ENCODE measurements at places on chromosomes 3 and 15.
A peak's percentile ranks its signal among the peaks of the same experiment; 100 is the strongest.

DNA sequence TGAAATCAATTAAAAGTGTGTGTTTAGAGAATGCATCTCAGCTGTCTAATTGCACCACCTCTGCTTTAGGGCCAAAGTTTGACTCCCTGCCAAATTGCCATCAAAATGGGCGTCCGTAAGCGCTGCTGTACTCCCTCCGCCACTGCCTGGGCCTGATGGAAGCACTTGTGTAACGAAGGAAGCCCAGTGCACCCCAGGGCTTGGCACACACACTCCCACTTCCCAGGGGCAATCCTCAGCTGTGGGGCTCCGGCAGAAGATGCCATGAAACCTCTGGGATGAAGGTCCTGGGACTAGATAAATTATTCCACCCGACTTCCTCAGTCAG, 137.8 kb downstream of the RORA start:
- no peak for DNase-seq

- DNase-seq, result no peak
These were observed 265.8 kb upstream of the ZNF717 start for GRCh38 chr3:76051145-76051544.

- DNase-seq, result peak; percentile 81
These were observed 9.9 kb downstream of the DISP2 start for GRCh38 chr15:40367686-40368611.

DNA sequence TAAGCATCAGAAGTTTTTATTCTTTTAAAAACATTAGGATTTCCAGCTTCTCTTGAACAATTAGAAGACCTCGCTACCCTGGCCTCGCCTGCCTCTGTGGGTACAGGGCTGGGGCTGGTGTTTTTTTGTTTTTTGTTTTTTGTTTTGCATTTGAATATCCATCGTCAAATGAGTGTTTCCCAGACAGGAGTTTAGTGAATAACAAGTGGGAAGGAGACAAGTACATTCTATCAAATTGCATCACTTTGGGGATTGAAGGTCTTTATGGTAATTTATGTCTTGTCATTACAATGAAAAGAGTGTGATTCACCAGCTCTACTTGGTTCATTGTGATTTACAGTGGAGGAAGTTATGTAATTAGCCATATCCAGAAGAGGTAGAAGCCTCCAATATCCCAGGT, 161.1 kb upstream of the UBE2E1 start:
- no peak for DNase-seq

GRCh38 chr3:163508206-163508605, 1570.1 kb downstream of the SI start:
- DNase-seq, result no peak

DNA sequence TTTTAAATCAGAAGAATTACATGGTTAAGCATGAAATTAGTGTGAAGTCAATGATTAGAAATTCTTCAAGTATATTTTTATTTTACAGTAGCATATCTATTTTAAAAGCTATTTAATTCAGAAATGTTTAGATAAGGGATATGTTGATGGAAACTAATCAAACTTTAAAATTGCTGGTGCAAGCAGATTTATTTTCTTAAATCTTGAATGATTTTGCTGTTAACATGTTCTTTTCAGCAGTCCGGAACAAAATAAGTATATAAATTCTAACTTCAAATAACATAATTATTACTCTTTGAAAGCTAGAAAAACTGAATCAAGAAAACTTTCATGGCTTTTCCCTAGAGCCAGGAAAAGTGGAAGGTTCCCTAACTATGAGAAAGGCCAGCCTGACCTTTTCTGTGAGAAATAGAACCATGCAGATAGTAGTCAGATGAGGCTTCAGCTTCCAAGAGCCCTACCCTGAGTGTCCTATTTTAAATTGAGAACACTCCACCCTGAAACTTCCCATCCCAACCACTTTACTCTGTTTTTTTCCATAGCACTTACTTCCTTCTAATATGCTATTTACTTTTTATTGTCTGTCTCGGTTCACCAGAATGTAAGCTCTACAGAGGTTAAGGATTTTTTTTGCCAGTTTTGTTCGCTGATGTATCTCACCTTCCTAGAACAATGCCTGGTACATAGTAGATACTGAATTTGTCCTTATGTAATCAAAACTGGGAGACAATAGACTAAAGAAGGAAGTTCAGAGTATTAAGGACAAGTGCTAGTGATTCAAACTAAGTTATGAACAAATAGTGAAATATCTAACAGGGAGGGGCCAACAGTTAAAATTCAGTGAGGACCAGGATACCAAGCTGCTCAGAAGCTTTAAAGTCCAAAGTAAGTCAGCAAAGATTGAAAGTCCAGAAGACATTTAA, 66.8 kb downstream of the CD200R1L start:
- DNase-seq, result no peak

DNA sequence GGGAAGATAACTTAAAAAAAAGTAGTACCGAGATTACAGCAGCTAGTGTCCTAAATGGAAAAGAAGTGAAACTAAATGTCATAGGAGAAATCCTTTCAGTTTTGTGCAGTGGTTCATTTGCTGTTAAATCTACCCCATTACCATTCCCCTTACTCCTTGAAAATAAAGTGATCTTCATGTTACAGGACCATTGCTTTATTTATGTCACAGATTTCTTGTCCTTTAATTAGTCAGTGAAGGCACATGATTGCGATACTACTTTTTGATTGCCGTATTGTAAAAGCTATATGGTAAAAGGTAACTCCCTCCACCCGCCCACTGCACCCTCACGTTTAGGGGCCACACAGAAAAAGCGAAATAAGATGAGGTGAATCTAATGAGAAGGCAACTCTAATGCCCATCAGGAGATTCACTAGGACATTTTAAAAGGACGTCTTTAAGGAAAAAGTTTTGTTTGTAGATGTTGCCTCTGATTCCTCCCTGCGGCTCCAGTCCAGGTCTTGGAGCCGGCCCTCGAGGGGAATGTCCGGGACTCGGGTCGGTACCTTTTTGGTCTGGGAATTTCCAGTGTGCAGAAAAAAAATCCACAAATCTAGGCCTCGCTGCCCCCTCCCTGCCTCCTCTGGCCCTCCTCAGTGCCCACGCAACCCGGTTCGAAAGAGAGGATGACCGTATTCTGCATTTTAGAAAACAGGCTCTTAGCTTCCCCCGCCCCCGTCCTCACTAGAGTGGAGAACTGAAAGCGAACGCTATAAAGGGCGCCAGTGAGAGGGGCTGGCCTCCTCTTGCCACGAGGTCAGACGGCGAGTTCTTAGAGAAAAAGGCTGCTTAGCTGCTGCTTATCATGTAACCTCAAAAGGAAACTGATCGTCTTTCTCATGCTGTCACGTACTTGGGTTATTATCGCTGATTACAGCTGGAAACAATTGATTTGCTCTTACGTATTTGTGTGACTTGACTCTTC, 21.8 kb upstream of the NFKBIZ start:
- peak; percentile 81 for DNase-seq

- no peak for DNase-seq
These were observed 71.3 kb upstream of the THSD4 start for GRCh38 chr15:71044006-71044405.

GRCh38 chr3:146050691-146051090, 110.3 kb downstream of the PLOD2 start:
- DNase-seq, result no peak

GRCh38 chr3:18234717-18235335, 190.3 kb downstream of the SATB1 start:
- DNase-seq, result no peak

GRCh38 chr15:40787344-40787841, 17.6 kb downstream of the C15orf62 start:
- peak; percentile 85 for DNase-seq

DNA sequence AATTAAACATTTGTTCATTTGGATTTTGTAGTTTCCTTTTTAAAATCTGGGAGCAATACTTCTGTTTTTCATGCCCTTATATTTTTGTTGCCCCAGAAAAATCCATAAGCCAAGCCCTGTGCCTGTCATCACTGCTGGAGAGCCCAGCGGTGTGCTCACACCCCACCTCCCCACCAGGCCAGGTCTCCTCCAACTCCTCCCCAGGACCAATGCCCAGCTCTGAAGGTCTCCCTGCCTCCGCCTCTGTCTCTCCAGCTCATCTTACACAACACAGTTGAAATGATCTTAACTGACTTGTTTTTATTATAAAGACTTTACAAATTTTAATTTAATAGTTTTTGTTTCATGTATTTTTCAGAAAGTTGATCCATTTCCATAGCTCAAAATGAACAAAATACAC, 66.4 kb downstream of the RHCG start:
- DNase-seq, result no peak

- DNase-seq, result peak; percentile 32
These were observed 44.4 kb downstream of the ITGA11 start for GRCh38 chr15:68387381-68388143.

- DNase-seq, result no peak
These were observed 51.9 kb downstream of the GHSR start for GRCh38 chr3:172396400-172396799.

GRCh38 chr3:43559961-43560360, 61.9 kb downstream of the ANO10 start:
- DNase-seq, result no peak

DNA sequence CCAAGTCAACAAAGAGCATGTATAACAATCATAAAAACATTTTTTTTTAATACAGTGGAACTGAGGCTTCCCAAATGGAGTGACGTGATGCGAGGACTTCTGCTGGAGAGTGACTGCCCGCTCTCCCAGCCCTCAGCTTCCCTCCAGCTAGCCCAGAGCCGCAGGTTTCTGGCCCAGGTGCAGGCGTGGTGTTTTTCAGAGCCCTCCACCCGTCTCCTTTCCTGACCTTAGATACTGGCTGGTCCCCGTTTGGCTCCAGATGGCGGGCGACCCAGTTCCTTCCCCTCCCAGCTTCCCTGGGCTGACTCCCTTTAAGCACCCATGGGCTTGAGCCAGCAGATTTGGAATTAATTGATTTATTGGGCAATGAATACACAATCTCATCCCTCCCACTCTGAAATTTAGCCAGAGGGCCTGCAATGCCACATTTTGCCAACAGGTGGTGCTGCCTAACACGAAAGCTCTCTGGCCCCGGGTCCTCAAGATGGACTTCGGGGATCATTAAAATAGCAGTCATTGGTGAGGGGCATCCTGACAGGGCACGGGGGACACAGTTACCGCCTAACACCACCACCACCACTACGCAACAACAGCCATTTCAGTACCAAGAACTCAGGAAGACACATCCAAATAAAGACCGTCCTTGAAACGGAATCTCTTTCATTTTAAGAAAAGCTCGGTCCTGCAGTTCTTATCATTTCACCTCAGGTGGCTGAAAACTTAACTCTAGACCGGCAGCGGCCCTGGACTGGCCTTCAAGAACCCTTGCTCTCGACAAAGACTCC, 47.5 kb upstream of the MUC4 start:
- peak; percentile 74 for DNase-seq

- no peak for DNase-seq
These were observed 52.2 kb upstream of the POLR2M start for GRCh38 chr15:57654153-57654852.

DNA sequence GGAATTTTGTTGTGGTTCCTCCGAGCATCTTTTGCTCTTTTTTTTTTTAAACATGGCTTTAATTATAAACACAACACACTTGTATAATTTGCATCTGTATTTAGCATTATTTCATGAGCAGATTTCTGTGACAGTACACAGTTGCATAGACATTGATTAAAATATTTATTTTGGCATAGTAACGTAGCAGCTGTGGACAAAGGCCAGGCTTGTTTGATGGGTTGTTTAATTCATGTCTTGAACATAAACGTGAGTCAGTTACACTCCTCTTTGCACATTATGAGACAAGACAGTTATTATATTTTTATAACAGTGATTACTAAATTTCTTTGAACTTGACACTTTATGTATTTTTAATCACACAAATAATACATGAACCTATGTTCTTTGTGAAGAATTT, 182.5 kb downstream of the CACNA2D3 start:
- no peak for DNase-seq

- no peak for DNase-seq
These were observed 472.4 kb downstream of the DIPK2A start for GRCh38 chr3:144444061-144444460.

GRCh38 chr3:88105325-88105724, 44.4 kb upstream of the C3orf38 start:
- DNase-seq, result no peak

- DNase-seq, result no peak
These were observed 5.1 kb downstream of the ONECUT1 start for GRCh38 chr15:52784799-52785671.

GRCh38 chr3:19742935-19743334, 191.1 kb downstream of the EFHB start:
- no peak for DNase-seq

GRCh38 chr3:42613462-42613861, 13.0 kb downstream of the NKTR start:
- DNase-seq, result no peak

- DNase-seq, result no peak
These were observed 1.6 kb upstream of the NOX5 start for GRCh38 chr15:69012761-69013364.

- no peak for DNase-seq
These were observed 17.8 kb downstream of the TLE3 start for GRCh38 chr15:70079888-70080287.

- no peak for DNase-seq
These were observed 74.3 kb upstream of the EOMES start for GRCh38 chr3:27796365-27796875.

DNA sequence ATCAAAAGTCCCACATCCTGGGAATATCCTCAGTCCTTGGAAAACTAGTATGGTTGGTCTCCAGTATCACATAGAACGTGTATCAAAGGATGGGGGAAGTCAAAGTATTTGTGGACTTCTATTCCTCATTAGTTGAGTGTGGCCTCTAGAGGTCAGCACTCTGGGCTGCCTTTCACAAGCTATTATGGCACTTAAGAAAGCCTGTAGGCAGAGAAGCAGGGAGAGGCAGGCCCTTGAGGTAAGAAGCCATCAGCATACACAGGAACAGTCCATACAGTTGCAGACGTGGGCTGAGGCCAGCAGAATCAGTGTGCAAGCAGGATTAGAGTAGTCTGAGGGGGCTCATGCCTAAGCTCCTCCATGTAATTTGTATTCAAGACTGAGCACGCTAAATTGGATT, 341.7 kb downstream of the CLSTN2 start:
- no peak for DNase-seq

- DNase-seq, result no peak
These were observed 102.4 kb downstream of the MSL2 start for GRCh38 chr3:136093771-136094170.

All from ureter (tissue), 1 donor.